ENCODE measurements at places on chromosomes 2 and 18.

DNA sequence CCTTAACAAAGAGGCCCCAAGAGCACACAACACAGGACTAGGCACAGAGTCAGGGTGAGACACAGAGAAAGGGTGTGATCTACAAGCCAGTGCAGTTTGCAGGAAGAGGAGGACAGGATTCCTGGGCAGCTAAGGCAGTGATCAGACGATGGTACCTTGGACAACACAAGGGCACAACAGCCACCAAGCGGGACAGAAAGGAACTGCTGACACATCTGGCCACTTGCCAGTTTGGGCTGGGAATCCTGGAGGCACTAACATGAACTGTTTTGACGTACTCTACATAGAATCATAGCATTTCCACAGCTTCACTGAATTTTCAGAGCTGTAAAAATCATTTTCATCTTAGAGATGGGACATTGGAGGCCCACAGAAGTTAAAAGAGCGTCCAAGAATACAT, 221.5 kb upstream of the SLC35G4 start:
- DNase-seq: no peak

DNA sequence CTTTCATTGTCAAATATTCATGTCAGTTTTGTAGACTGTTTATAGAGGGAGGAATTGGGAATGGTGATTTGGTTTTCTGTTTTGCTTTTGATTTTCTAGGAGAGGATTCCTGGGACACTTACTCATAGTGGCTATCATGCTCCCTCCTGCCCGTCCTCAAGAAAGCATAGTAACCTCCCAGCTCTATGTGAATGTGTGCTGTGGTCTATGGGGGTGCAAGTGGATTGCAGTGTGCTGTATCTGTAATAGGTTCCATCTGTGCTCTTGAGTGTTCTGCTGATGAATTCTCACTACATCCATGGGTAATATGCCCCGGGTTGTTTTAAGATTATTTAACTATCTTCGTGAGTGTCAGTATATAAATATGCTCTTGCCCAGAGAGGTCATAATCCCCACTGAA, 811.3 kb downstream of the CNTNAP5 start:
- no peak for DNase-seq

DNA sequence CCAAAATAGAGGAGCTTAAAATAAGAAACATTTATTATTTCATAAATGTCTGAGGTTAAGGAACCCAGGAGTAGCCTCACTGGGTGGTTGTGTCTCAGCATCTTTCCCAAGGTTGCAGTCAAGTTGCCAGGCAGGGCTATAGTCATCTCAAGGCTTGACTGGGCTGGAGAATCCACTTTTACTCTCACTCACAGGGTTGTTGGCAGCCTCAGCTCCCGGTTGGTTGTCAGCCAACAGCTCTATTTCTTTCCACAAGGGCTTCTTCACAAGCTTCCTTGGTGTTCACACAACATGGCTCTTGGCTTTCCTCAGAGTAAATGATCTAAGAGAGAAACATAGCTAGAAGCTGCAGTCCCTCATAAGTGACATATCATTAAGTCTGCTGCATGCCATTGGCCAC, 55.6 kb upstream of the TEX51 start:
- no peak for DNase-seq

DNA sequence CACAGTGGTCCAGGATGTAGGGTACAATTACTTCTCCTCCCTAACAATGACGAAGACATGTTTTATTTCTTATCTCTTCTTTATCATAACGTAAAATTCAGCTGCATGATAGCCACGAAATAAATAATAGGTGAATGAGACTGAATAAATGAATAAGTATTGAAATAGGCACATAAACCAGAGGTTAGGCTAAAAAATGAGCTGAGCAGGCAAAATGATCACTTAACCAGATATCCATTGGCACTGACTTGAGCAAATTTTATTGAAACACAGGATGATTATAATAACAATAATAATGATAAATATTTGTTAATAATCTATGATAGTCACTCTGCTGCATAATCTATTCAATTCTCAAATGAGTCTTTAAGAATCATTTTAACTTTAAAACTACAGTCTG, 506.9 kb upstream of the ZNF804A start:
- DNase-seq: no peak

- DNase-seq: no peak
Measured at GRCh38 chr2:172252154-172252553, 149.5 kb upstream of the DLX2 start.

- peak; percentile 56 for DNase-seq
Measured at GRCh38 chr18:50334546-50335152, 40.2 kb upstream of the SKA1 start.

- DNase-seq: no peak
Measured at GRCh38 chr2:49585921-49586320, 431.6 kb upstream of the FSHR start.

- DNase-seq: no peak
Measured at GRCh38 chr18:12946549-12947284, 1.1 kb upstream of the SEH1L start.

DNA sequence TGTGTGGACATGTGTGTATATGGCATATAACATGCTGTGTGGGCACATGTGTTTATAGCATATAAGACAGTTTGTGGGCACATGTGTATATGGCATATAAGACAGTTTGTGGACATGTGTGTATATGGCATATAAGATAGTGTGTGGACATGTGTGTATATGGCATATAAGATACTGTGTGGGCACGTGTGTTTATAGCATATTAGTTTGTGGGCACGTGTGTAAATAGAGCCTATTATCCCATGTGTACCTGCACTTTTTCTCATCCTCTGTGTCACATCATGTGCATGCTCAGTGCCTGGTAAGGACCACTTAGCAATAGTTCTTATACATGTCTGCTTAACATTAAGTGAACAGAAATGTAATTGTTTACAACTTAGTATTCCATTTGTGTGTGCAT, 45.2 kb downstream of the TPO start:
- DNase-seq: no peak

- no peak for DNase-seq
Measured at GRCh38 chr18:21307578-21307977, 65.5 kb downstream of the GREB1L start.

DNA sequence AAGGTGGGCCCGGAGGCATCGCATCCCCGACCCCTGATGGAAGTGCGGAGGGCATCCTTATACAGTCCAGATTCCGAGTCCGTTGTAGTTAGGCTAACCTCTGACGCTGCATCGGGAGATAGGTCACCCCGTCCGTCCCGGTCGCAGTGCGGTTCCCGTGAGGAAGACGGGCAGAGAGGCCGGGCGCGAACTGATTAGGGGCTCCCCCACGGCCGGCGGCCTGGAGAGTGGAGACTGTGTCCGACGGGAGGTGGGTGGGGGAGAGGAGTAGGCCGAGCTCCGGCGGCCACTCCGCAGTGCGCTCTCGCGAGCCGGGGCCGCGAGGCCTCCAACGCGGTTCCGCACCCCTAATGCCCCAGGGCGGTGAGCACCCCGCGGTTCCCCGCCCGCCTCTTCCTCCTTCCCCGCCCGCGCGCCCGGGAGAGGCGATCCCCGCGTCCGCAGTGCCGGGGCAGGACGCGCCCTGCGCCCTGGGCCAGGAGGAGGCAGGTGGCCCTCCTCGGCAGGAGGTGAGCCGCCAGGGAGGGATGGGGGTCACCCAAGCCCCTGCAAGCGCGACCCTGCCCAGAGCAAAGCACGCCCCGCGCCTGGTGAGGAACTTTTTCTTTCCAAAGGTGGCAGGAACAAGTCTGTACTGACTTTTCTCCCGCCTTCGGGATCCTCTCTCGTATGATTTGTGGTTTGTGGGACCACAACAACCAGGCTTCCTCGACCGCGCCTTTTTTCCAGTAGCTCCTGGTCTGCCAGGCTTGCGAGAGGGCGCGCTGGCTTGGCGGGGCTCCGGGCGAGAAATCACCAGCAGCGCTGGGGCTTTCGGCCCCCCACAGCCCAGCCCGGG, 1.4 kb upstream of the SP5 start:
- no peak for DNase-seq

GRCh38 chr2:229956491-229956890, 34.2 kb downstream of the FBXO36 start:
- DNase-seq: no peak

GRCh38 chr2:128299628-128300027, 19.0 kb downstream of the HS6ST1 start:
- no peak for DNase-seq

DNA sequence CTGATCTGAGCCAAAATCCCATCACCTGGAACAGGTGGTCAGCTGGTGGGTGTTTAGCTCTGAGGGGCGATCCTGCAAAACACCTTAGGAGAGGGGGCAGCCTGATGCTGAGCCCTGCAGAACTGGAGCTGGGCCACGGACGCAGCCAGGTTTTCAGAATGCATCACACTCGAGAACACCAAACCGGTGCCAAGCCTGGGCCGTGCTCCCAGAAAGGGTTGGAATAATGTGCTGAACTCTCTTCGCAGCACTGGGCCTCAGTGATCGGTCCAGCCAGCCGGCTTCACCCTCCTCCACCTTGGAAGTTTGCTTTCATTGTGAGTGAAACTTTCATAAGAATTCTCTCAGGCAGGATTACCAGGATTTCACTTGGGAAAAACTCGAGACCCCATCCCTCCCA, 56.5 kb upstream of the TTC39C start:
- no peak for DNase-seq

GRCh38 chr18:25326361-25326952, 25.5 kb downstream of the ZNF521 start:
- no peak for DNase-seq

GRCh38 chr18:58362027-58362575, 266.8 kb downstream of the ALPK2 start:
- no peak for DNase-seq

DNA sequence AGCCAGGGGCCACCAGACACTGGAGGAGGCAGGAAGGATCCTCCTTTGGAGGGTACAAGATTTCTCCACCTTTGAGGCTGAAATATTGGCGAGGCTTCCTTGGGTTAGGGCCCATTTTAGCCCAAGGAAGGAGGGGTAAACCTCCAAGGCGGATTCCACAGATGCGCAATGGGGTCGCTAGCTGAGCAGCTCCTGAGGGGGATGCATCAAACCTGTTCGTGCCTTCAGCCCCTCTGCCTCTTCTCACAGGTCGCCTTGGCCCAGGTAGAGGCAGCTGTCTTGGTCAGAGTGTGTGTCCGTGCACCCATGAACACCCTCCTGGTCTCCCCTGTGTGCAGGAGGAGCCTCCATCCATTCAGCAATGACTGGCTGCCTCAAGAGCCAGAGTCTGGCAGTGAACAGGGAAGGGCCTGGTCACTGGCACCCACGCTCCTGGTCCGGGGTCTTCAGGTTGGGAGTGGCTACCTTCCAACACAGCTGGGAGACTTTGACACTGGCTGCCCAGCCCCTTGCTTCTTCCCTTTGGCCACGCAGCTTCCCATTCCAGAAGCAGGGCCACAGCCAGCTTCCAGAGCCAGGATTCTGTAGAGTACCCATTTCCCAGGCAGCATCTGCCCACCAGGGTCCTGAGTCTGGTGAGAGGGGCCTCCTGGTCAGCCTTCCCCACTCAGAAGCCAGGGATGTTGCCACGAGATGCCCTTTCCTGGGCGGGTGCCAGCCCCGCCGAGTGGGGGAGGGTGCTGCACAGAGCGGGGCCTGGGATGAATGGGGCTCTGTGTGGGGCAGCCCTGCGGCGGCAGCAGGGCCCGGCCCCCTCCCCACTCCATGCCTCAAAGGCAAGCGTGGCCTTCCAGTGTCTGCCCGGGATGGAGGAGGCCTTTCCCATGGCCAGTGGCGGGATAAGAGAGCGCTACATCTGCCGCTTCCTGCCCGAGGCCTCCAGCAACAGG, 95.8 kb upstream of the GPC1 start:
- no peak for DNase-seq

DNA sequence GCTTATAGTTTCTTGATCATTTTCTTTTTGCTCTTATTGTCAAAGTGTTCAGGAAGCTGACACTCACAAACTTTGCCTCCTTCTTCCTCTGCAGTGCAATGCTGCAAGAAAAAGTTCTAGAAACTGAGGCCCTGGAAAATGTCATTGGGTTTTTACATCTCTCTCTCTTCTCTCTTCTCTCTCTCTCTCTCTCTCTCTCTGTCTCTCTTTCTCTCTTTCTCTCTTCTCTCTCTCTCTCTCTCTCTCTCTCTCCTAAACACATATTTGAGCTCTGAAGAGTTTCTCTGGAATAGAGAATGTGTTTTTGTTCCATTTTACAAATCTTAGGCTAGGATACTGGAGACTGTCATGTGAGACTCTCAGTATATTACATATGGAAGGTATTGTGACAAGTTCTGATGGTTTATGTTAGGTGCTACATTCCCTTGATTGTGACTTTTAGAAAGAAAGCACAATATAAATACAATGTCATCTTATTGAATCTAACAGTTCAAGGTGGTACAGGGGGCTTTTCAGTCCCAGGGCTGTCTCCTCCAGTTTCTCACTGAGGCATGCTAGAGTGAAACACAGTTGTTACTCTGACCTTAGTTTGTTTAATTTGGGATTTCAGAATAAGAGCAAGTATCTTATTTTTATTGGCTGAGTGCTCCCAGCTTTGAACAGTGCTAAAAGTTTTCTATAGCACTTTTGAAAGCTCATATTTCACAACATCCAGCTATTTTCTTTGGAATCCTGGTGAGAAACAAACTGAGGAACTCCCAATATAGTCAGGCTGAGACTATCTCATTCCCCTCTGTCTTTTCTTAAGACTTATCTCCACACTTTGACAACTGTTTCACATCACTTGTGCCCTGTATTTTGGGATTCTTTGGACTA, 41.4 kb upstream of the EHBP1 start:
- DNase-seq: no peak

- no peak for DNase-seq
Measured at GRCh38 chr2:158658396-158658795, 136.7 kb upstream of the DAPL1 start.

DNA sequence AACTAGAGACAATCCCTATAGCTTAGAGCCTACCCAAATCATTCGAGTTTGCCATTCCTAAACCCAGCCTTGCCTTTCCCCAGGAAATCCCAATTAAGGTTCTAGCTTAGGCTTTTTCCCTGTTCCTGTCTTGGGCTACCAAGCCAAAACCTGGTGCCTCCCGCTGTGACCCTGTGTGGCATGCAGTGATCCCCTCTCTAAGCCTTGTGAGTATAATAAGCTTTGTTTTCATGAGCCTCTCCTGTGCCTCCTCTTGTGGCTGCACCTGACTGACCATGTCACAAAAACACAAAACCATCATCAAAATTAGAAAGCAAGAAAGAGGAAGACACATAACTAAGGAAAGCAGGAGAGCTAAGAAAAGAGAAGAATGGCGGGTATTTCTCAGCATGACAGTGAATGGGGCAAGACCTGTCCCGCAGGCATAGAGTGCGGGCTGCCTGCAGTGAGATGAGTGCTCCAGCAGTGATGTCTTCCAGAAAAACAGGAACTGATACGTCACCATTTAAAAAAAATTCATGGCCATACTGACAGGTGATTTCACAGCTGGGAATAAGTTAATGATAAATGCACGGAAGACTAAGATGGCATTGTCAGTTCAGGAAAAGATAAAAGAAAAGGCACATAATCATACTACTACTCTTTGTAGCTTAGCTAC, 9.2 kb upstream of the PAIP2B start:
- peak; percentile 6 for DNase-seq

DNA sequence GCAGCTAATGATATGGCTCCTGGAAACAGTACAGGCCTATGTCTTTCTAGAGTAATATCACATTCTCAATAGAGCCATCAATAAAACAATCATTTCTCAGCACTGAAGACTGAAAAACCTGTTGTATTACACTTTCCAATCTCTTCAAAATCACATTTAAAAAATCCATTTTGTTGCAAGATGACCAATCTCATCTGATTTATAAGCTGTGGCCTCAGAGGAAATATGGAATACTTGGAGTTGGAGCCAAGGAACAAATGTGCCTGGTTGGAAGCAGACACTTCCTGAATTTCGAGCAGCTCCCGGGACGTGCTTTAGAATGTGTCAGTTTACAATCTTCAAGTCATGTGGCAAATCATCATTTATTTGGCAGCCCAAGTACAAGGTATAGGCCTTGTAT, 114.5 kb downstream of the ADCYAP1 start:
- no peak for DNase-seq

Data from stimulated activated naive B cell treated with anti-CD40 and anti-IgM and Interleukin-4, amounts not matched to agents 10 μg/mL and 1 μg/mL and 100 μg/mL, for 72 hours (primary cell).